ENCODE measurements at places on chromosomes 16 and 17.

- DNase-seq = no peak
These were observed 22.0 kb downstream of the WSB1 start for GRCh38 chr17:27315796-27316465.

DNA sequence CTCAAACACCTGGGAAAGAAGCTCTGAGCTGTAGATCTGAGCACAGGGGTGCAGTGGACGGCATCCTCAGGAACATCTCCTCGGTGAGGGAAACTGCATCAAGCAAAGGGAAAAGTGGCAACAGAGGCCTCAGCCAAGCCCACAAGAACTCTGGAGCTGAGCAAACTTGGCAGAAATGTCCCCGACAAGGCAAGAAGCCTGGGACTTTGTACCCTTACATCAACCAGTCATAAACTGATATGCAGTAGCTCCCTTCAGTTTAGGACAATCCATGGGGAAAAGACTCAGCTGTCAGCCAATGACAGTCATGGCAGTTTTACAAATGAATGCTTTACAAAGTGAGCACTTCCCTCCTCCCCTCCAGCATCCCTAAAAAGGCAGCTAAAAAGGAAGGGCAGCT is 210.0 kb upstream of the DYNLRB2 start:
- DNase-seq = no peak

GRCh38 chr17:64682261-64683181 is 20.4 kb upstream of the SMURF2 start:
- no peak for DNase-seq

GRCh38 chr17:82297280-82297713 is 20.1 kb downstream of the CD7 start:
- peak; percentile 83 for DNase-seq

GRCh38 chr16:86882586-86883280 is 304.4 kb downstream of the FOXL1 start:
- DNase-seq = no peak
